ENCODE measurements at places on chromosomes 7 and 10.
A peak's percentile ranks its signal among the peaks of the same experiment; 100 is the strongest.

GRCh38 chr7:39271402-39271801 is 293.7 kb downstream of the POU6F2 start:
- peak; percentile 89 for DNase-seq

DNA sequence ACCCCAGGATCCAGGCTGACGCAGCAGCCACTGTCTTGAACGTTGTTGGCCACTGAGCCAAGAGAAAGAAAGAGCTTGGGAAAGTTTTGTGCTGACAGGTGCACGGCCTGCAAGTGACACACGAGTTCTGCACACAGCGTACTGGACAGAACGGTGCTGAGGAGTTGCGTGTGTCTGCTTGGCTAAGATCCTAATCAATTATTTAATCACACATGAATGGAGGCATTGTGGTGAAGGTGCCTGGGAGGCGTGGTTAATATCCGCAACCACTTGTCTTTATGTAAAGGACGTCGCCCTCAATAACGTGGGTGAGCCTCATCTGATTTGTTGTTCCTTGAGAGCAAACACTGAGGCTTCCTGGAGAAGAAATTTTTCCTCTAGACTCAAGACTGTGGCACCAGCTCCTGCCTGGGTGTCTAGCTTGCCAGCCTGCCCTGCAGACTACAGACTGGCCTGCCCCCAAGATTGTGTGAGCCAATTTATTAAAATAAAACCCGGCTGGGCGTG is 16.6 kb upstream of the GNA12 start:
- DNase-seq: peak; percentile 60

- peak; percentile 81 for DNase-seq
Measured at GRCh38 chr7:51430480-51431086, 114.0 kb upstream of the COBL start.

GRCh38 chr7:91657483-91658071 is 222.9 kb downstream of the MTERF1 start:
- DNase-seq: peak; percentile 65

DNA sequence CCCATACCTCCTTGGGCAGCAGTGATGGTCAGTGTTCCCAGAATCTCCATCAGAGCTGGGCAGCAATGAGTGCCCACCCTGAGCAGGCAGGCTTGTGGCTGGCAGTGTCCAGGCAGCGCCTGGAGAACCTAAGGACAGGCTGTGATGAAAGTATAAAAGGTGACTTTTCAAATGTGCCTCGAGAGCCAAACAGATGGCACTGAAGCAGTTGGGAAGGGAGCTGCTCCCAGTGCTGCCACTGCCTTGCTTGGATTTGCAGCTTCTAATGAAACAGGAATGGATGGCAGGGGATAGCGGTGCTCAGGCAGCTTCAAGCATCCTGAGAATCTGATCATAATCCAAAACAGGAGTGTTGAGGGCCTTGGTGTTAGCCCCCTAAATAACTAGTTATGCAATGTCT is 179.8 kb upstream of the AOAH start:
- no peak for DNase-seq

DNA sequence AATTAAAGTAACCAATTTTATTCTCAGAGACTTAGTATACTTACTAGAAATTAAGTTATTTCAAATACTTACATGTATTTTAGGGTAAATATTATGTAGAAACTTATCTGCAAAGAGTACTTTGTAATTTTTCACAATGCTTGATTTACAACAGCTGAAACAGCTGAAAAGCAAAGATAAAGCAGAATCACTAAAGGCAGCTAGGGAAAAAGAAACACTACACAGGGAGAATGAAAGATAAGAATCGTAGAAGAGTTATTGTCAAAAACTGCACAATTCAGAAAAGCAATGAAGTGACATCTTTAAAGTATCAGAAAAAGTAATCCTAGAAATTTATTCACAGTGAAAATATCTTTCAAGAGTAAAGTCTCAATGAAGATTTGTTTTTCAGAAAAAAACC is 69.7 kb upstream of the ZNF804B start:
- no peak for DNase-seq

DNA sequence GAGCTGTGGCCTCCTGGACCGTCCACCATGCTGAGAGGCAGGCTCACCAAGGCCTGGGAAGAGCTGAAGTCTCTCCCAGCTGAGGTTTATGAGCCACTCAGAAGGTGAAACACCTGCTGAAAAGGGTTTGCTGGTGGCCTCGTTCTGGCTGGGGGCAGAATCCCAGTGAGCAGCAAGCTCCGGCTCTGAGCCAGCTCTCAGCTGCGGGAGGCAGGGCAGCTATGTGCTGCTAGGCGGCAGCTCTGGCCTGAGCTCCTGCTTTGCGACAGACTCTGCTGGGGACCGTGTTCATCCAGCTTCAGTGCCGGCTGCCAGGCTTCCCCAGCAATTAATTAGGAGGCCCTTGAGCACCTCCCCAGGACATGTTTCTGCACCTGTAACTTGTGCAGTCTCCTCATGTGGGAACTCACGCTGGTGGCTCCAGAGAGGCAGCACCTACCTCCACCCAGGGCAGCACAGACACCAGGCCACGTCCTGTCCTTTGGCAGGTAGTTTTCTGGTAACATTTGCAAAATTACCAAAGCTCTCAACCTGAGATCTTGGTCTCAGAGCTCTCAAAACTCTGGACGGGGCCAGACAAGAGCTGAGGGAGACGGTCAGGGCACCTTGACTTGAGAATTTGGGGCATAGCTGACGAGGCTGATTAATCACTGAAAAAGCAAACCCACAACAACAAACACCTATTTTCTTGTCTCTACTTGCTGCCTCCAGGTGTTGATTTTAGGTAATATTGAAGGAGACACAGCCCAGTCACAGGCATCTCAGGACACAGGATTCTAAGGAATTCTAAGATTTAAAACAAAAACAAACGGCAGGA is 185.0 kb downstream of the TCERG1L start:
- peak; percentile 22 for DNase-seq

- no peak for DNase-seq
Measured at GRCh38 chr7:73801577-73801976, 29.2 kb upstream of the CLDN4 start.

- DNase-seq: no peak
Measured at GRCh38 chr7:101365956-101366355, 3.3 kb downstream of the COL26A1 start.

- DNase-seq: no peak
Measured at GRCh38 chr10:123149568-123150270, 1.8 kb downstream of the HMX2 start.

- peak; percentile 76 for DNase-seq
Measured at GRCh38 chr10:79981450-79982361, 32.8 kb upstream of the SFTPD start.

DNA sequence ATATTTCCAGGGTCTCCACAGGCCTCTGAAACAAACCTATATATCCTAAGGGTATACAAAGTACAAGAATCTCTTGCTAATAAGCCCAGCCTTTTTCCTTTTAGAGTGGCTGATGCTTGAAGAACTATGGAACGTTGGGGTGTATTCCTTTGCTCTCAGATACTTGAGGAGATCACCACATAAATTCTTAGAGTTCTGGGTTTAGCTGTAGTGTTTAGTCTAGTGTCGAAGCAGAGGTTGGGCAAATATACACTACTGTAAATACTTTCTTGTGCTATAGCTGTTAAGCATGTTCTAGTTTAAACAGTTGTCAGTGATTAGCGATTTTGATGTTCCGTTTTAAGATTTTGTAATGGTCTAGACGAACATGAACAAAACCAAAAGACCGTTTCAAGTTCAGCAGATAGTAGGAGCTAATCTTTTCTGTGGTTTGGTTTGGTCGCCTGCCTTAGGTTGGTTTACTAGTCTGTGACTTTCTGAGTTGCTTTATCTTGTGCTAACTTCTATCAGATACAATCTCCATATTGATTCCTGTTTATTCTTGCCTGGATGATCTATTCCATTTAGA is 229.6 kb downstream of the NSUN6 start:
- no peak for DNase-seq

- no peak for DNase-seq
Measured at GRCh38 chr7:50185208-50185607, 92.2 kb upstream of the ZPBP start.

DNA sequence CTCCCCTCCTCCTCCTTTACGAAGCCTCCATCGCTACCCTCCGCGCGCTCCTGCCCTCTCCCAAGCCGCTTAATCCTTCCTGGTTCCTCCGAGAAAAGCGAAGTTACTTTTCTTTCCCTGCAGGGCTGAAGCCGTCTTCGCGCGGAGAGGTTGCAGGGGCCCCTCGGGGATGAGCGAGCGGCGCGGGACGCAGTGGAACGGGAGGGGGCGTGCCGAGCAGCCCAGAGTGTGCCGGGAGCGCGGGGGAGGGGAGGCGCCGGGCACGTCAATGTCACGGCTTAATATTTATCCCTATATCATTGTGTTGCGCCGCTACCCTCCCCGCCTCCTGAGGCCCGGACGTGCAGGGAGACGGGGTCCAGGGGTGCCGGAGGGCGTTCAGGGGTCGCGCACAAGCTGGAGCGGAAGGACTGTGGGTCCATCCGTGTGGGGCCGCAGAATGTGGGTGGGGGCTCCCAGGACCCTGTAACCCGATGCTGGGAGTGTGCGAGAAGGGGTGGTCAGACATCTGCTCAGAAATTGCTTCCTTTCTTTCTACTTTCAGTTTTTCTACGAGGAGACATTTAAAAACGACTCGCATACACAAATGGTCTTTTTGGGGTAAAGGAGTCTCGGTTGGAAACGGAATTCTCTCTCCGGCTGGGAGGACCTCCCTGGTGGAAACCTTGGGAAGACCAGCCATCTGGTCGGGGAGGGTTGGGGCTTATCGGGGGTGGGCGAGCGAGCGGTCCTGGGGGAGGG is 2.4 kb downstream of the CDK6 start:
- peak; percentile 94 for DNase-seq

DNA sequence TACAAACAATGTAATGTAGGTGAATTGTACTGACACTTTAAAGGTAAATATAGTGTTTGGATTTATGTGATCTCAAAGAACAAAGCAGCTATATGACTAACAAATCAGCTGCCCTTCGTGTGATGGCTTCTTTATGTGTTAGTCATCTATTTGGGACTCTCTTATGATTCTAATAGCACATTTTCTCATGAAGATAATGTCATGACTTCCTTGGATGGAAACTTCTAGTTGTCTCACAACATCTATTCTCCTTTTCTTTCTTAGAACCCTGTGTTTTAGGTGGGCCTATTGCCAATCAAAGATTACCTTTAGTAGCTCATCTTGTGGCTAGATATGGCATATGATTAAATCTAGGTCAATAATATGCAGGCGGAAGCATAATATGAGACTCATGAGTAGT is 45.0 kb downstream of the TMEM106B start:
- DNase-seq: no peak

DNA sequence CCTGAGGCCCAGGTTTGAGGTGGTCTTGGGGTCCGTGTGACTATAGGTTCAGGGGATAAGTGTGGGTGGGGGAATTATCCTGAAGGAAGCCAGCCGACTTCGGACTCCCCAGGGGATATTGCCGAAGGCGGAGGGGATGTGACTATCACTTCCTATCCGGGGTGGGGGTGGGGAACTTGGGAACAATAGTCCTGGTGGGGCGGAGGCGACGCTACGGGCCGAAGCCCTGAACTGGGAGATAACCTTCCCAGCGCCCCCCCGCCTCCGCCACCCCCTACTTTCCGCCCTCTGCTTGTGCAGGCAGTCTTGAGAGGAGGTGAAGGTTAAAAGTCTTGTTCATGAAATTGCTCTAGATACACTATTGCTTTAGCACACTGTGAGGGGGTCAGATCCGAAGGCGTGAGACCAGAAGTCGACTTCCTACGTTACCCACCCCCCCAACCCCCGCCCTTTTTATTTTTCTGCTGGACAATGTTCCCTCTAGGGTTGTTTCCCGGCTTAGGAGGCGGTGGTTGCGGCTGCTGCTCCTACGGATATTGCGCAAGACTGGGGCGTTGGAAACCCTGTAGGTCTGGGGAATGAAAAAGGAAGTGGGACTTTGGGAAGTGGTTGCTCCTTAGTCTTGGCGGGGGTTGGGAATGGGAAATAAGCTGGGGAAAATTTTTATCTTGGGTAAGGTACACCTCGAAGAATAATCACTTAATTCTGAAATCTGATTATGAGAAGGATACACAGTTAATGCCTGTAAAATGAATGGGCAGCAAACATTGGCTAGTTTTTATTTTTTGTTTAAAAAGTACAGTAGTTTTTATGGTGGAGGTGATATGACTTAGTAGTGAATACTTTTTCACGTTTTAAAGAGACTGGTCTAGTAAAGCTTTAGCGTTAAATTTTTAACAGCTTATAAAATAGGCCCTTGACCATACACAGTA is 1.5 kb downstream of the PTPN12 start:
- DNase-seq: peak; percentile 92

DNA sequence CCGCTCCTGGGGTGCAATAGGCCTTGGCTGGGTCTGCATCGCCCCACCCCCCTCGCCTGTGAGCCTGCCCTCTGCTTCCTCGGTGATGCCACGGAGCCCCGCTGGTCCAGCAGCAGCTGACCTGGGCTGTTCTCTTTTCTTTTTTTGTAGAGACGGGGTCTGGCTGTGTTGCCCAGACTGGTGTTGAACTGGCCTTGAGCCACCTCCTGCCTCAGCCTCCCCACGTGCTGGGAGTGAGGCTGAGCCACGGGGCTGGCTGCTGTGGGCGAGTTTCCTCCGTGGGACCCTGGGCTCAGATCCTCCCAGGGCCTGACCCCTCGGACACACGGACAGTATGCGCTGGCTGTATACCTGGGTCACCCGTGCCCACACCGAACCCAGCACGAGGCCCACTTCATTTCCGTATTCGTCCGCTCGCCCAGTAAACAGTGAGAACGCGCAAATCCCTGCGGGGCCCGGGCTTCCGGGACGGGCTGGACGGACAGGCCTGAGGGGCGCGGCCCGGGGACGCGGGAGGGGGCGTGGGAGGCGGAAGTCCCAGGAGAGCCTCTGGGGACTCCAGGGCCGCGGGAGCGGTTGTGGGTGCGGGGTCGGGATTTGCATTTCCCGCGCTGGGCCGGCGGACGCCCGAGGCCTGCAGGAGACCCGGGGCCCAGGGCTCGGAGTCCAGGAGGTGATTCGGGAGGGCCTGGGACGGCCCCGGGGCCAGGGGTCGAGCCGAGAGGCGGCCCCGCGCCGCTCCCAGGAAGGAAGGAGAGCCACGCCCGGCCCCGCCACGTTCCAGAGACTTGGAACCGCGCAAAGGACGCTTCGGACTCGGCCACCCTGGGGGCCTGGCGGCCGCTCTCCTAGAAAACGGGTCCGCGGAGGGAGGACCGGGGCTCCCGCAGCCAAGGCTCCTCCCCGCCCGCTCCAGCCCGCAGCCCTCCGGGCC is 57.7 kb upstream of the DNAJB6 start:
- peak; percentile 17 for DNase-seq

- peak; percentile 89 for DNase-seq
Measured at GRCh38 chr10:77393821-77394501, 243.6 kb downstream of the KCNMA1 start.

DNA sequence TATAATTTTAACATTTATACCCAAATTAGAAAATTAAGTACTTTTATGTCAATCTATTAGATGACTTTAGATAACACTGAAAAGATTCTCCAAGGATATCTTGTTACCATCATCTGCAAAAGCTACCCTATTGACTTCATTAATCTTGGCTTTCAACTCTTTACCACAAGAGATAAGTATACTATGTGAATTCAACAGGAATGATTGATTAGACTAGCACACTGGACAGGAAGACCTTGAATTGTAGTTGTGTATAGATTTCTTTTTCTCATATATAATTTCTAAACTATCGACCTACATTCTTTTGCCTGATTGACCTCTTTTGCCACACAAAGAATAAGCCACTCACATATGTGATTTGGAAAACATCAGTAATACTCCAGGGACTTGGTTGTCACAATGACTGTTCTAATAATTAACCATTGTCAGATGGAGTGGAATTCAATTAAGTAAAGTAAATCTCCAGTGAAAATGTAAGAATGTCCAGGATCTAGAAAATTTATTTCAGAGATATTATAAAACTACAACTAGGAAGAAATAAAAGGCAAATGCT is 1132.0 kb downstream of the SORCS1 start:
- no peak for DNase-seq

Data from tongue (tissue), 3 donors.